ENCODE measurements at places on chromosomes 13 and 19.

DNA sequence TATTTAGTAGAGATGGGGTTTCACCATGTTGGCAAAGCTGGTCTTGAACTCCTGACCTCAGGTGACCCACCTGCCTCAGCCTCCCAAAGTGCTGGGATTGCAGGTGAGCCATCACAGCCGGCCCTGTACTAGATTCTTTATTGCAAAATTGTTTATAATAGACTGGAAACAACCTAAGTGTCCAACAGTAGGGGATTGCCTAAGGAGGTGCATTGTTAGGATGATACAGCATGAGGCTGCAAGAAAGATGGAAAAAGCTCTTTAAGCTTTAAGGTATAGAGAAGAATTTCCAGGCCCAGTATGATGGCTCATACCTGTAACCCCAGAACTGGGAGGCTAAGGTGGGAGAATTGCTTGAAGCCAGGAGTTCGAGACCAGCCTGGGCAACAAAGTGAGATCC lies 8.2 kb downstream of the BCAT2 start:
- no peak for DNase-seq

GRCh38 chr13:58329746-58330145 lies 698.2 kb downstream of the PCDH17 start:
- no peak for DNase-seq

- DNase-seq = no peak
Observed at GRCh38 chr19:902093-902370, 8.7 kb downstream of the RNU6-9 start.

GRCh38 chr13:21537105-21537504 lies 66.9 kb downstream of the MICU2 start:
- DNase-seq = no peak

- DNase-seq = no peak
Observed at GRCh38 chr13:48695776-48696175, 42.0 kb downstream of the CYSLTR2 start.

- DNase-seq = no peak
Observed at GRCh38 chr13:23678795-23679194, 108.6 kb downstream of the TNFRSF19 start.

- DNase-seq = no peak
Observed at GRCh38 chr13:31175847-31176532, 14.3 kb upstream of the HSPH1 start.

DNA sequence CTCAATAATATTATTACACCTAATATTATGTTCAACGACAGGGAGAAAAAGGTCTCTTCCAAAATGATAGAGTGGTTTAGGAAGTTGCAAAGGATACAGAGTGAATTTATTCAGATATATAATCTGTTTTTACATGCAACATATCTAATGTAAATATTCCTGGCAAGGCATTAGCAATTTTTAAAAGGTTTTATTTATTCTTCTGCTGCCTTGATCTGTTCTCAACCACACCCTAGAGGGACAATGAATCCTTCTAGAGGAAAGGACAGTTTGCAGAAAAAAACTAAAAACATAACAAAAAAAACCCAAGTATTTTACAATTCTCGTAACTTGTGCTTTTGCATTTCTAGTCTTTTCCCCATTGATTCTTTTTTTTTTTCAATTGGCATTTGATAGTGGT lies 459.6 kb downstream of the KLF12 start:
- no peak for DNase-seq

DNA sequence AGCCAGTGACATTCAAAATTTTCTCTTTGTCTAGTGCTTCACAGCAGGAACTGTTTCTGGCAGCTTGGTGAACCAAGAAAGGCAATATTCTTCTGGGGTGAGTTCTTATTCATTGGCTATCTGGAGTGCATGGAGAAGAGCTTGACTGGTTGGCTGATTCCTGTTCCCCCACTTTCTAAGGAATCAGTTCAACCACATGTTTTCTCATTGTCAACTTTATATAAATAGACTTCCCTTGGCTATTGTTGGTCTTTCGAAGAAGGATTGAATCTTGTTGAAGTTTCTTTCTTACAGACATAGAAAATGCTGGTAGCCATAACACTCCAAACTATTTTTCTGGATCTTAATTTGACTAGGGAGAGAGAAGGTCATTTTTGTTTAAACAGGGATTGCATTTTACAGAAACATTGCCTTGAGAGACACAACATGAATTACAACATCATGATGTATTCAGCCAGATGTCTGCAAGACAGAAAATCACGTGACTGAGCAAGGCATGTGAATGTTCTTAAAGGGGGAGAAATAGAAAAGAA lies 85.2 kb downstream of the EDNRB start:
- DNase-seq = no peak

- DNase-seq = no peak
Observed at GRCh38 chr13:46643165-46643777, 90.3 kb downstream of the LRCH1 start.

DNA sequence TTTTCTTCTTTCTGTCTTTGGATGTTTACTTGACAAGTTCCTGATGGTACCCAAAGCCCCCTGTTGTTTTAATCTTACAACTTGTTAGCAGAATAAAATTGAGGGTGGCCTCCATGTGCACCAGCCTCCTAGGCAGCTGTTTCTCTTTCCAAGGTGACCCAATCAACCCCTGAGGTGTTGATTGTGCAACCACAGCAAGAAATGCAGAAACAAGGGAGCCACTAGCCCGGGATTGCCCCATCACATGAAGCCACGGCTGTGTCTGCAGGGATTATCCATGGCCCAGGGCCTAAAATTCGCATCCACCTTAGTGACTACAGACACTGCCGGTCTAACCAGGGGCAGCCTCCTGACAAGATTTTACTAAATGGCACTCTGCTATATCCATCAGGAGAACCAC lies 14.4 kb downstream of the CEACAM4 start:
- DNase-seq = no peak

GRCh38 chr13:41502673-41503072 lies 45.3 kb downstream of the RGCC start:
- DNase-seq = no peak

DNA sequence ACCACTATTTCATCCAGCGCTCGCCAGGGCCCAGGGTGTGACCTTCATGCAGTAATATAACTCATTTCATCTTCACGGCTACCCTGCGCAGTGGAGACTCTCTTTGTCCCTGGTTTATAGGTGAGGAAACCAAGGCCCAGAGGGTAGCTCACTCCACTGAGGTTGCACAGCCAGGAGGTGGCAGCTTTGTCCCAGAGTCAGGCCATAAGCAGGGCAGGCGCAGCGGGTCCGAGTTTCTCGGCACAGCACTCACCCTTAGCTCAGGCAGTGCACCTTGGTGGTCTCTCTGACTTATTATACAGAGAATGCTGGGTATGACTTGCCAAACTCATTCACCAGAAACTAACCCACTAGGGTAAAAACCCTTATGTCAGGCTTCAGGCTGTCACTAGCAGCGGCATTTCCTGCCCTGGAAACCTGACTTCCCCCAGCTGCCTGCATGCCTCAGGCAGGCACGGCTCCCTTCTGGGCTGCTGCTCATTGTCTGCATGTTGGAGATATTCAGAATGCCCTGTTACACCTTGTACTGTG lies 24.5 kb downstream of the PPP5C start:
- no peak for DNase-seq

DNA sequence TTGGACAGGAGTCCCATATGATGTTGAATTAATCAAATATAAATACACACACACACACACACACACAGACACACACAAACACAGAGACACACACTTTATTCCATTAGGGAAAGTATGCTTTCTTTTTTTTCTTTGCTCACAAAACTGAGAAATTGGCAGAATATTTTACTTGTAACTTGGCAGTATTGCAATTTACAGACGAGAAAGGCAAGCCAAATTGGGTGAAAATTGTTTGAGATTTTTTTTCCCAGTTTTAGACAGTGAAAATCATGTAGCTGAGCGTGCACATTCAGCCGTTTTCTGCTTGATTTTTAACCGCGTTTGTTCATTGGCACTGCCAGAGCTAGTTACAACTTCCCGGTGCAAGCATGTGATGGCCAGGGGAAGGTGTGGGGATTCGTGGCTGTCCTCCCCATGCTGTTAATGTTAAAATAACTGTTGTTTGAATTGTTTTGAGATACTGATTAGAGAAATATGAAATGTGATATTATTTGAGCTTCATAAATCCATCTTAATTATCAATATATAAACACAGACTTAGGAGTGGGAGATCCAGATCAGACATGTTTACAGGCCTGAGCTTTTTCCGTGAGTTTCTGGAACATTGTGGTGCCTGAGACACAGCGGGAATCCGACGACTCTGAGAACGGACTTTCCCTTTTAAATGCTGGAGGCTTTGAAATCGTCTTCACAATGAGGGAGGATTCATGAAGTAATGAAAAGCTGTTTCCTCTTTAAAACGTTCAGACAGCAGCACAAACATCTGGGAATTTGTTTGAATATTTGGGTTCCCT lies 125.5 kb downstream of the KCNRG start:
- no peak for DNase-seq

GRCh38 chr19:8333767-8334457 lies 9.2 kb downstream of the KANK3 start:
- DNase-seq = no peak

- no peak for DNase-seq
Observed at GRCh38 chr19:16645140-16645539, 14.8 kb downstream of the SMIM7 start.

GRCh38 chr13:61179741-61180140 lies 235.9 kb downstream of the PCDH20 start:
- DNase-seq = no peak

DNA sequence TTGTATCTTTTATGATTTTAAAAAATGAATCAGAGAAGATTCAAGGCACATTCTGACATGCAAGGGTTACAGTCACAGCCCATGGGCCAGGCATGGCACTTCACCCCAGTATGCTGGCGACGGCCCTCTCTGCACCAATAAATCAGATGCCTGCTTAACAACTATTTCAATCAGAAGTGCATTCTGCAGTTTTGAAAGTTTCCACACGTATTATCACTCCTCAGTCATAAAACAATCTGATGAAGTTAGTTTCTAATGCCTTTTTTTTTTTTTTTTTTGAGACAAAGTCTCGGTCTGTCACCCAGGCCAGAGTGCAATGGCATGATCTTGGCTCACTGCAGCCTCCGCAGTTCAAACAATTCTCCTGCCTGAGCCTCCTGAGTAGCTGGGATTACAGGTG lies 28.3 kb upstream of the FFAR2 start:
- no peak for DNase-seq

DNA sequence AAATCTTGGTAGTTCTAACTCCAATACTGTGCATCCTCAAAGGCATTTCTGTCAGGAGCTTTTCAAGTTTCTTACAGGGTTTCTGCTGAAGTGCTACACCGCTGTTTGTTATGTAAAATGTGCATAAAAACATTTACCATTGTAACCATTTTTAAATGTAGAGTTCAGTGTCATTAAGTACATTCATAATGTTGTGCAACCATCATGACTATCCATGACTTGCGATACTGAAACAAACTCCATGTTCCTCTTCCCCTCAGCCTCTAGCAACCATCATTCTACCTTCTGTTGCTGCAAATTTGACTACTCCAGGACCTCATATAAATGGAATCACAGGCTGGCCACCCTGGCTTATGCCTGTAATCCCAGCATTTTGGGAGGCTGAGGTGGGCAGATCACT lies 14.4 kb upstream of the SLC25A42 start:
- no peak for DNase-seq

DNA sequence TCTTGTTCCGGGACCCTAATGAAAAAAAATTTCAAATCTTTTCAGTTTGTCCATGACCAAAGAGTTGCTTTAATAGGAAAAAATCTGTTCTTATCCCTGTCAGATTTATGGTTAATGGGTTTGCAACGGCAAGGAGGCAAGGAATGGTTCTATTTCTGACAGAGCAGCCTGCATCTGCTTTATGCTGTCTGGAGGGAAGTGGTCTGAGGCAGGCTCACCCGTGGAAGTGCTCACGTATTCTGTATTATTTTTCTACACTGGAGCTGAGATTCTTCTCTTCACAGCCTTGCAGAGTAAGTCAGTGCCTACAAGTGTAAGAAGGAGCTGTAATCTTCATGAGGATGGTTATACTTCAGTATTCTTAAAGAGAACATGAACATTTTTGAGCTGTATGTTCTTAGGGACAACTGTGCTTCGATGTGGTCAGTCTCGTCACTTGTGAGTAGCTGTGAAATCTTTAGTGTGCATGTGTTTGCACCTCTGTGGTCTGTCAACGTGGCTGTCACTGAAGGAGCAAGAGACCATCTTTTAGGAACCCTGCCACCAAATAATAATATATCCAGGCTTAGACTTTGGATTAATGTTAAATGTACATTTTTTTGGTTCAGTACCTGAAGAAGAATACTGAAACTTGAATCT lies 114.3 kb downstream of the DNAJC3 start:
- DNase-seq = no peak

GRCh38 chr19:2446381-2446780 lies 10.4 kb downstream of the LMNB2 start:
- DNase-seq = no peak

GRCh38 chr13:72788831-72789230 lies 6.9 kb downstream of the PIBF1 start:
- DNase-seq = no peak

DNA sequence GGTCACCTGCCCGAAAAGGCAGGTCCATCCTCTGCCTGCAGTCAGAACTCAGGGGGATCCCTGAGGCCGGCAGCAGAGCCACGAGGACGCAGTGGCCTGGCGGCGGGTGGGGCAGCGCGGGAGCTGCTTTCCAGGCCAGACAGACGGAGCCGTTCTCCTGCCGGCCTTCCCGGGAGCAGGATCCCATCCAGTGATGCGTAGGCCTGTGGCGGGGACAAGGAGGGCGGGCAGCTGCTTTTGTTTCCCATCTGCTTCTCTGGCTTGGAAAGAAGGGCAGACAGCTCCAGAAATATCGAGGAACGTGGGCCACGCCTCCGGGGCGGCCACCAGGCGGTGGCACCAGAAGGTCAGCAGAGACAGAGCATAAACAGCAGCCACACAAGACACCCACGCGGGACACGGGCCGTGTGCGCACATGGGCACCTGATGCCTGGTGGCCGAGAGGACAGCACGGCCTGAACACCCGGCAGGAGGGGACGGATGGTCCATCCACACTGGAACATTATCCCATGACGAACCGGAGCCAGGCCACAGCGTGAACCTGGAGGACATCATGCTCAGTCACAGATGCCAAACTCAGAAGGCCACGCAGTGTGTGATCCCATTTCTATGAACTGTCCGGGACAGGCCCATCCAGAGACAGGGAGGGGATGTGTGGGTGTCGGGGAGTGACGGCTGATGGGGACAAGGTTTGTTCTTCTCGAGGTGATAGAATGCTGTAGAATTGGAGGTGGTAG lies 13.9 kb upstream of the MKNK2 start:
- no peak for DNase-seq

- no peak for DNase-seq
Observed at GRCh38 chr13:85728811-85729210, 70.4 kb downstream of the SLITRK6 start.

GRCh38 chr13:45073809-45074208 lies 46.5 kb upstream of the GTF2F2 start:
- no peak for DNase-seq

- no peak for DNase-seq
Observed at GRCh38 chr19:38841180-38841766, 8.5 kb downstream of the HNRNPL start.

DNA sequence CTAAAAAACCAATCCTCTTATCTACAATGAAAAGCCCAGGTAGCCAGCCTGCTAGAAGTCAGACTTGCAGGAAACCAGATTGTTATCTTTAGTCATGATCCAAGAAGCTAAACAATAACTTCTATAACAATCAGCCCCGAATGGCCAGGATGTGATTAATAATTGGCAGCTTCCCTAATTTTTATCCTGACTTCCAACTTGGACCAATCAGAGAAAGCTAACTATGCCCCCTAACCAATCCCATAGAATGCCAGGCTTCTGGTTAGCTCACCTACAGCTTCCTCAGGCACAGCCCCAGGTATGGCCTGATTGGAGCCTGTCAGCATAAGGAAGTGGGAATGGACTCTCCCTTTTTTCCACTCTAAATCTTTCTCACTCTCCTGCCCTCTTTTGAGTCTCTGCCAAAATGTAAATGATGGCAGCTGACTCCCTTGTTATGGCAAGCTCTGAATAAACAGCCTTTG lies 394.9 kb downstream of the DLEU7 start:
- no peak for DNase-seq

Data from stimulated activated CD4-positive, alpha-beta T cell treated with anti-CD3 and anti-CD28 coated beads, Interleukin-2, amount 100 ng/mL, for 48 hours (primary cell).